ENCODE measurements at places on chromosomes 11 and 22.

DNA sequence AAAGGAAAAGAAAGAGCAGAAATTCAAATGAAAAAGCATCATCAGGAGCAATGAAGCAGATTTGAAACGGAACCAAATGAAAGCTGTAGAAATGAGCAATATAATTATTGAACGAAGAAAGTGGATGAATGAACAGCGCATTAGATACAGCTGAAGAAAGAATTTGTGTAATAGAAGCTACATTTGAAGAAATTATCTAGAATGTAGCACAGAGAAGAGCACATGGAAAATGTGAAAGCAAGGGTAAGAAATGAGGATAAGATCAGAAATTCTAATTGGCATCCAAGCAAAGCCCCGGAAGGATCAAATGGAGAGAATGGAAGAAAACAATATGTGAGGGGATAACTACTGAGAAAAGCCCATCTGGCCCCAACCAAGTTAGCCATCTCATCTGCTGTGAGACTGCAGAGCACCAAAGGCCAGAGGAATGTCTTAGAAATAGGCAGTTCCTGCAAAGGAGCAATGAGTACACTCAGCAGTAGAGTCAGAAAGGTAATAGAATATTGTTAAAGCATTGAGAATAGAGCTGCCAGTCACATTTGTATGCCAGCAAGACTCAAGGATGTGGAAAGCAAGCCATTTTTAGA lies 51.9 kb downstream of the MED15 start:
- no peak for DNase-seq

GRCh38 chr22:47587361-47587760 lies 824.9 kb downstream of the TBC1D22A start:
- DNase-seq, result no peak

DNA sequence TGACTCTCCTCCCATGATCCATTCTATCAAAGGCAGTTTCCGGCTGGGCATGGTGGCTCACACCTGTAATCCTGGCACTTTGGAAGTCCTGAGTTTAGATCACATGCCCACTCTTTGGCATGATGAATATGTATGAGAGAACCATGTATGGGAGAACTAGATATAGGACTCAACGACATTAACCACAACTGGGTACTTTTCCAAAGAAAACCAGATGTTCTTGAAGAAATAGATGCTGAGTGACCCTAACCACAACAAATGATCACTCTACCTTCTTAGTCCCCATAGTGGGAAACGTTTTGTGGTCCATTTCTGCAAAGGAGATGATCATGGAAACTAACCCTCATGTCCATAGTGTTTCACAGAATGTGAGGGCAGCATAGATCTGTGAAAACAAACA lies 13.6 kb downstream of the FJX1 start:
- DNase-seq, result no peak

- no peak for DNase-seq
Measured at GRCh38 chr11:132973686-132974085, 558.6 kb downstream of the OPCML start.

DNA sequence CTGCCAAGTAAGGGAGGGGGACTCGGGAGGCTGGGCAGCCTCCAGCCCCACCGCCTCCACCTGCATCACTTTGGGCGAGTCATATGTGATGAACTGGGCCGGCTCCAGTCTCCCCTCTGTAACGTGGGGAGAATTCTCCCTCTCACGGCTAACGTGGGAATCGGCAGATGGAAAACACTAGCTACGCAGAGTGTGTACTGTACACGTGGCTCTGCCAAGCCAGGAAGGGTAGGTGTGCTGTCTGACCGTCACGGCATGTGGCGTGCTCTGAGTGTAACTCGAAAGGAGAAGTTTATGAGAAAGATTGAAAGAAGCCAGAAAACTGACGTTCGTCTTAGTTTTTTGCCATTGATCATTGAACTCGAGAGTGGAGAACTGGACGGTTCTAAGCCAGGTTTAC lies 13.7 kb downstream of the TRMU start:
- DNase-seq, result no peak

DNA sequence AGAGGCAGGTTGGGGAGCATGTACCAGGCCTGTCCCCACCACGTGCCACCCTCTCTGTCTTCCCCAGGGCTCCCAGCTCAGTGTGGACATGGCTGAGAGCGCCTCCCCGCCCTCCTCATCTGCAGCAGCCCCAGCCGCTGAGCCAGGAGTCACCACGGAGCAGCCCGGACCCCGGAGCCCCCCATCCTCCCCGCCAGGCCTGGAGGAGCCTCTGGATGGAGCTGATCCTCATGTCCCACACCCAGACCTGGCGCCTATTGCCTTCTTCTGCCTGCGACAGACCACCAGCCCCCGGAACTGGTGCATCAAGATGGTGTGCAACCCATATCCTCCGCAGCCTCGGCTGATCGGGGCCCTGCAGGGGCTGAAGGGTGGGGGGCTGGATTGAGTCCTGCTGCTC lies at the start of gene CACNA1I:
TSS of gene CACNA1I (plus strand) at position 89 of the 400 bp plus-strand sequence. CDS start at position 89, 0 bp downstream.
- DNase-seq, result no peak

DNA sequence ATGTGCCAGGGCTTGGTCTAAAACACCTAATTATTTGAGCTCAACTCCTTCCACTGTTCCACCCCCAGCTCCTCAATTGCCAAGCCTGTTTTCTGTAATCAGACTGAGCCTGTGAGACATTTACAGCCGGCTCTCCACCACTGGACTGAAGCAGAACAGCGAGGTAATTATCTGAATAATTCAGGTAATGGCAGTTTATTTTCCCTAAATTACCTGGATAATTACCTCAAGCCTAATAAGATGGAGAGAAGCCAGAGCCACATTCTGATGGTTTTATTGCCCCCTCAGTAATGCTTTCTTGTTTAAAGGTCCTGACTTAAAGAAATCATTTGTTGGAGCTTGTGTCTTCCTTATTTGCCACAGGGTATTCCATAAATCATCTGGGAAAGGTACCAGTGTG lies 64.2 kb downstream of the FZD4 start:
- DNase-seq, result no peak

DNA sequence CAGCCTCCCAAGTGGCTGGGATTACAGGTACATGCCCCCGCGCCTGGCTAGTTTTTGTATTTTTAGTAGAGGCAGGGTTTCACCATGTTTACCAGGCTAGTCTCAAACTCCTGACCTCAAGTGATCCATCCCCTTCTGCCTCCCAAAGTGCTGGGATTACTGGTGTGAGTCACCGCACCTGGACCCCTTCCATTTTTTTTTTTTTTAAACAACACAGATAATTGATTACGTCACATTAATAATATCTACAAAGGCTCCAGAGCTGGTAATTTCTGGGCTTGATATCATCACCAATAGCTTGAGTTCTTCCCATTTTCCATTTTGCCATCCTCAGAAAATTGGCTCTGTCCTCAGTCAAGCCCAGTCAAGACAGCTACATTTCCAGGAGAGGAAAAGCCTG lies 7.2 kb downstream of the TTLL1 start:
- no peak for DNase-seq

DNA sequence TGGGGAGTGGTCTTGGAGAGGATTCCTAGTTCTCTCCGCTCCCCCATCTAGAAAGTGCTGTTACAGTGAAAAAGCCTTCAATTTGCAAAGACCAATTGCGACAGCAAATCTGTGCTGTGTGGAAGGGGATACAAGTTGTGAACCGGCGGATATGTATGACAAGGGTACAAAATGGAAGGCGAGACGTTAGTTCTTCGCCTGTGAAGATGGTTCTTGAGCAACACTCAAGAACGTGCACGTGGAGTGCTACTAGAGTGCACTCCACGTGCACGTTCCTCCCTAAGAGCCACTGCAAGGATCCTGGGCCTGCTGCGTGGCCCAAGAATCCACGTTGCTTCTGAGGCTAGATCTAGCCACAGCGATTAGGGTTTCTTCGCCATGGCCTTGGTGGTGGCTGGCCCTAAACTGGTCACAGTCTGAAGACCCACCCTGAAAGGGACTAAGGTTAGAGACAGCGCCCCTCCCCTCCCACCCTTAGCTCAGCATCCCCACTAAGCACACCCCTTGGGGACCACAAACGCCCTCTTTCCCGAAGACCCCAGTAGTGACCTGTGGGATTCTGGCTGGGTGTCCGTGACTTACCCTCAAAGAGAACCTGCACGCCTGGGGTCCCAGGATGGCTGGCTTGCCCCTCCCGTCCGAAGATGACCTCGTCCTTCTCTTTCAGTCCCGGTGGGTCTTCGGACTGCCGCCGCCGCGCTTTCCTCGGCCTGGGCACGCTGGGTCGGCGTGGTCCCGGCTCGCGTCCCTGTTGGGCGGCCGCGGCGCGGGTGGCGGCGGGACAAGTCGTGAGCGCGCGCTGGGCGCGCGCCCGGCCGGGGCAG lies 519 bp upstream of the PDE3B start:
- no peak for DNase-seq

- no peak for DNase-seq
Measured at GRCh38 chr11:120527111-120527761, 15.7 kb downstream of the GRIK4 start.

DNA sequence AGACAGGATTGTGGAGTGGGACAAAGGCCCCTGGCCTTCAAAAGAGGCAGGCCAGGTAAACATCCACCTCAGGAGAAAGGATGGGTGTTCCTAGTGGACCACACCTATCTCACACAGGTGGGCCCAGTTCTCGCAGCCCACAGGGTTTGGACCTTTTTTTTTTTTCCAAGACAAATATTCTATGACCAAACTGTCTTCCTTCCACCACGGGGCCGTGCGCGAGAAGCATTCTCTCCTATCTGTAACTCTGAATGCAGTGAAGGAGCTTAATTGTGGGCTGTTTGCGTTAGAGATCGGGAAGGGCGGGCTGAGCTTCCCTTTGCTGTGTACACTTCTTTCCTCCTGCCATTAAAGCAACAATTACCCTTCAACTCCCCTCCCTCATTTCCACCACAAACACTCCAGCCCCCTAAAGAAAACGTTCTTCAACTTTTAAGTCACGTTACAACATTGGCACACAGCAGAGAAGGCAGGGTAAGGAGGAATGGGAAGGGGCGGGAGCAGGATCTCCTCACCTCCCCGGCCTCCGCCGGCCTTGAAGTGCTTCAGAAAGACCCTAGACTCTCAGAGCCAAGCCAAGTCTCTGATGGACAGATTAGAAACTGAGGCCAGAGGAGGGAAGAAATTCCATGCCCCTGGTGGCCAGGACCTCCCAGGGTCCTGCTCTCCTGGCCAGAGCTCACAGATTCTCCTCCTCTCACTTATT lies 238.4 kb downstream of the BUD13 start:
- no peak for DNase-seq

GRCh38 chr11:102559839-102560238 lies 29.3 kb upstream of the MMP7 start:
- no peak for DNase-seq

DNA sequence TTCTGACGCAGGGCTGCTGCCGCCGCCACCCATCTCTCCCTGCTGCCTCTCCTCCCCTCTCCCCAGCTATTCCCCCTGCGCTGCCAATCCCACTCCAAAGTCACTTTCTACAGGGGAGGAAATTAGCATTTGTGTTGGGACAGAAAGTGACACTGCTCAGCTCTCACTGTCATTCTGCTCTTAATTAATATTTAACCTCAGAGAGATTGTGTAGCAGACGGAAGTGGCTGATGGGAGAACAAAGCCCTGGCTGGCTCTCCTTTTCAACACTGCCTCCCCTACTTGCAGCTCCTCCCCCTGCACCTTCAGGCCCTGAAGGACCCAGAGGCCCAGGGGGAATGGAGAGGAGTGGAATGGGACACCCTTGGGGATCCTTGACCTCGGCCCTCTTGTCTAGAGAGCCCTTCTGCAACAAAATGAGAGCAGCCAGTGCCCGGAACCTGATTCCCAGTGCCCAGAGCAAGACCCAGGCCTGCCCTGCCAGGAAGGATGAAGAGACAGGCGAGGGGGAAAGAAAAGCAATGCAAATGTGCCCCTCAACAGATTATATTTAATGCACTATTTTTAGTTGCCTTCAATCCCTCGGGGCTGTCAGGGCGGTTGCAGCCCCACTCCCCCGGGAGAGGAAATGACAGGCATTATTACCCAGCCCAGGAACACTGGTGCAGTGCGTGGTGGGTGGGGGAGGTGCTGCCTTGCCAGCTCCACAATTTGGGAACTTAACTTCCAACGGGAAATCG lies 14.6 kb upstream of the NRGN start:
- no peak for DNase-seq

- DNase-seq, result no peak
Measured at GRCh38 chr11:27055065-27055682, 14.6 kb downstream of the BBOX1 start.

GRCh38 chr22:24402460-24403192 lies 24.8 kb upstream of the ADORA2A start:
- DNase-seq, result no peak

- DNase-seq, result no peak
Measured at GRCh38 chr22:24289114-24289513, 18.5 kb downstream of the SPECC1L start.

GRCh38 chr11:126840201-126840886 lies 160.2 kb downstream of the KIRREL3 start:
- no peak for DNase-seq

- no peak for DNase-seq
Measured at GRCh38 chr11:3989921-3990290, 104.7 kb upstream of the RRM1 start.

DNA sequence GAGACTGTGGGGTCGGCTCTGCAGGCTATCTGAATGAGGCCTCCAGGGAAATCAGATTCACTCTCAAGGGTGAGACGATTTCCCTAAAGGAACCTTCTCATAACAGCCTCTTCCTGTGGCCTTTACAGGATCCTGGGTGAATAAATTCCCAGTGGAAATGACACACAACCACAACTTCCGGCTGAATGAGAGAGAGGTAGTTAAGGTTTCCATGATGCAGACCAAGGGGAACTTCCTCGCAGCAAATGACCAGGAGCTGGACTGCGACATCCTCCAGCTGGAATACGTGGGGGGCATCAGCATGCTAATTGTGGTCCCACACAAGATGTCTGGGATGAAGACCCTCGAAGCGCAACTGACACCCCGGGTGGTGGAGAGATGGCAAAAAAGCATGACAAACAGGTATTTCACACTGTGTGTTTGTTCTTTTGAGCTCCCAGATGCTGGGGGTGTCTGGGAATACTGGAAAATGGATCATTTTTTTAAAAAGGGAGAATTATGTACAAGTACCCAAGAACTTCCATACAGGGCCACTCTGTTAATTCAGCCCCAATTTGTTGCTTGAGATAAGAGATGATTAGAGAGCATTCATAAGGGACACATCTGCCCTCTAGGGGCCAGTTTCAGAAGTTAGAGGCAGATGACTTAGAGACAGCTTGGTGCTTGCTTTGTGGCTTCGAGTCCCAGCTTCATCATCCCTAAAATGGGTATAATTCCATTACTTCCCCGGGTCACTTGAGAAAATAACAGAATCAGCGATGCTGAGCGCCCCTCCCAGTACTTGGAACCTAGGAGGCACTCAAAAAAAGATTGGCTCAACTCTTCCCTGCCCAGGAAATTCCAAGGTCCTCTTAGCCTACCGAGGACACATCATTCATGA lies 10.2 kb downstream of the SERPIND1 start:
- no peak for DNase-seq

- DNase-seq, result no peak
Measured at GRCh38 chr22:26748845-26749244, 91.5 kb downstream of the MIAT start.

- DNase-seq, result no peak
Measured at GRCh38 chr22:45709866-45710265, 38.2 kb downstream of the ATXN10 start.

DNA sequence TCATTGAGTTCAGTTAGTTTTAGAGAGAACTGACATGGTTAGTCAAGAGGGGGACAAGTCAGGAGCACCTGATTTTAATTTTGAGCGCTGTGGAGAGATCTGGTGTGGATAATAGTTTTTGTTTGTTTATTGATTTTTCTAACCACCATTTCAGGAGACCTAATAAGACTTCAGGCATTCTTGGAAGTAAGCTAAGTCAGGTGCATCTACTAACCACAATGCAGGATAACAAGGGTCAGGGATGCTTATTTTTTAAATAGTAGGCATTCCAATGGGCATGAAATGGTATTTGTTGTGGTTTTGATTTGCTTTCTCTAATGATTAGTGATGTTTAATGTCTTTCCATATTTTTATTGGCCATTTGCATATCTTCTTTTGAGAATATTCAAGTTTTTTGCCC lies 212.1 kb downstream of the NAV2 start:
- no peak for DNase-seq
